ENCODE measurements at places on chromosomes 16 and 17.

GRCh38 chr16:4539716-4540284 lies 1.2 kb upstream of the CDIP1 start:
- no peak for DNase-seq

DNA sequence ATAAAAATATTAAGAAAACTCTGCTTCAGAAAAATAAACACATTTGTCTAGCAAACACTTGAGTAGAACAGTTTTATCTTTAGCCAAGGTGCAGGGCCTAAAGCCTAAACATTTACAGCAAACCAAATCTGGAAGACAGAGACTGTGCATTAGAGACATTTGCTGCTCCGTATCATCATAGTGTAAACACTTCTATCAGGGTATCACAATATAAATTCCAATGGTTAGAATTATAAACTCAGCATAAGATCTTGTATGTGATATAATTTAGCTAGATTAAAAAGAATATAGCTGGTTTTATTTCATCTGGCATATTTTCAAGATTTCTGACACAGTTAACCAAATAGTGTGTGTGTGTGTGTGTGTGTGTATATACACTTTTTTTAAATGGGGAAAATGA lies 133.8 kb upstream of the NACA2 start:
- DNase-seq, result no peak

DNA sequence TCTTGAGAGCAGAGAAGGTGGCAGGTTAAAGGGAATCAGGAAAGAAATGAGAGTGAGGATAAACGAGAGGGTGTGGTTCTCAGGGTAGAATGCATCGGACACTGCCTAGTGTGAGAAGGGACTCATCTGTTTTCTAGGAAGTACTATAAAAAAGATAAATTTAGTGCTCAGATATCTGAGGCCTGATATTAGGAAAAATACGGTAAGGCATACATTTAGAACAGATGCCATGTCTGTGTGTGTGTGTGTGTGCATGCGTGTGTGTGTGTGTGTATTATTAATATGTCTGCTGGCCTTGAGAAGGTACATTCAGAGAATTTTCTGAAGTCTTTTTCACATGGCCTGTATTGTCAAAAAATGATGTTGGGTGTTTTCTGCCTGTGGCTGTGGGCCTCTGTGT lies 414.8 kb downstream of the MAF start:
- no peak for DNase-seq

GRCh38 chr16:7338826-7339225 lies 6.2 kb downstream of the RBFOX1 start:
- no peak for DNase-seq

- no peak for DNase-seq
Observed at GRCh38 chr17:9912121-9913099, 7.3 kb upstream of the RCVRN start.

Measured in CD4-positive, alpha-beta T cell treated with Interferon alpha-2 for 1 hour (primary cell).